ENCODE measurements at places on chromosomes 11 and 22. TPM values are rescaled to one million over a fixed set of nuclear protein-coding genes. Genes with fewer than 3 reads are reported as not detected.

Gene MS4A7
- total RNA-seq, result 188 TPM

Gene PTDSS2
- 26.9 TPM for total RNA-seq

Gene C11orf86
- 0.64 TPM for total RNA-seq

Gene DRD2
- not detected for total RNA-seq

Gene MS4A12
- total RNA-seq, result not detected

Gene HBG1
- not detected for total RNA-seq

Gene OR52K1
- not detected for total RNA-seq

Gene ZBTB44
- 35.2 TPM for total RNA-seq

Gene SCGB1C1
- total RNA-seq, result not detected

Gene OR51L1
- not detected for total RNA-seq

Gene APOBEC3C
- 13.3 TPM for total RNA-seq

Gene MRPL23
- 26.0 TPM for total RNA-seq

Gene PATE2
- not detected for total RNA-seq

Gene KCNQ1
- 10.7 TPM for total RNA-seq

Gene ACAD8
- total RNA-seq, result 24.5 TPM

Gene FGF4
- not detected for total RNA-seq

Gene TSSC4
- total RNA-seq, result 55.2 TPM

Gene CD44
- total RNA-seq, result 280 TPM

Gene PDGFD
- 37.1 TPM for total RNA-seq

Gene GPR83
- total RNA-seq, result not detected

Gene BAIAP2L2
- 1.8 TPM for total RNA-seq

All from mesenteric fat pad (tissue), 1 donor.